ENCODE measurements at places on chromosomes 13 and 19.

DNA sequence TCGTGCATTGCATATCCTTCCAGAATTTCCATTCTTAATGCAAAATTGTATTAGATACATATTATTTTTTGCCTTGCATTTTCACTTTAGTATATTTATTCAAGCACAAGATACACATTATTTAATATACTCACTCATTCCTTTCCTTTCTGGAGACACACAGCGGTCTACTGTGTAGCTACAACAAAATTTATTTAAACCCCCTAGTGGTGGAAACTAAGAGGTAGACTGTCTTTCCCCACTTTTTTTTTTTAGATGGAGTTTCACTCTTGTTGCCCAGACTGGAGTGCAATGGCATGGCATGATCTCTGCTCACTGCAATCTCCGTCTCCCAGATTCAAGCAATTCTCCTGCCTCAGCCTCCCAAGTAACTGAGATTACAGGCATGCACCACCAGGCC, 2040.3 kb upstream of the PCDH20 start:
- DNase-seq = no peak

DNA sequence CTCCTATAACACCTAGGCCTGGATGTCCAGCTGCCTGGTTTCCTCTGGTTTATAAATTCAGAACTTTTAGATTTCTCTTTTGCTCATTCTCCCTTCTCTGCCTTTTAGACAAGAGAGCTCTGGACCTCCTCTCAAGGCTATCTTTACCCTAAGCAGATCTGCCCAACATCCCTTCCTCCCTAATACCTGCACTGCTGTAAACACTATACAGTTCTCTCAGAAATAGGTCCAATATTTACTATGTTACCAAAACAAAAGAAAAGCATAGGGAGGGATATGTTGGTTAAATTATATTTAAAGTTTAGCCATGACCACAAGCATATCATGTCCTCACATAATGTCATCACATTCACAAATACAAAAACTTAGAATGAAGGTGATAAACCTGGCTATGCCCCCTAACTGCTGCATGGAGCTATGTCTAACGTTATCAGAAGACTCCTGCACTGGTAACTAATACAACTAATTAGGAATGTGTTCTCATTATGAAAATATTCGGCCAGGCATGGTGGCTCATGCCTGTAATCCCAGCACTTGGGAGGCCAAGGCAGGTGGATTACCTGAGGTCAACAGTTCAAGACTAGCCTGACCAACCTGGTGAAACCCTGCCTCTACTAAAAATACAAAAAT, 18.0 kb downstream of the KPNA3 start:
- no peak for DNase-seq

DNA sequence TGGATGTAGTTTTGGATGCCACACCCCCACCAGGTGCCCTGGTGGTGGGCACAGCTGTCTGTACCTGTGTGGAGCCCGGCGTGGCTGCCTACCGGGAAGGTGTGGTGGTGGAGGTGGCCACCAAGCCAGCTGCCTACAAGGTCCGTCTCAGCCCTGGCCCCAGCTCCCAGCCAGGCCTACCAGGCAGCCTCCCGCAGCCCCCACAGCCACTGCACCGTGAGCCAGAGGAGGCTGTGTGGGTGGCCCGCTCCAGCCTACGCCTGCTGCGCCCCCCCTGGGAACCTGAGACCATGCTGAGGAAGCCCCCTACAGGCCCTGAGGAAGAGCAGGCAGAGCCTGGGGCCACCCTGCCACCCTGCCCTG, 3.5 kb downstream of the CIC start:
- DNase-seq = no peak

DNA sequence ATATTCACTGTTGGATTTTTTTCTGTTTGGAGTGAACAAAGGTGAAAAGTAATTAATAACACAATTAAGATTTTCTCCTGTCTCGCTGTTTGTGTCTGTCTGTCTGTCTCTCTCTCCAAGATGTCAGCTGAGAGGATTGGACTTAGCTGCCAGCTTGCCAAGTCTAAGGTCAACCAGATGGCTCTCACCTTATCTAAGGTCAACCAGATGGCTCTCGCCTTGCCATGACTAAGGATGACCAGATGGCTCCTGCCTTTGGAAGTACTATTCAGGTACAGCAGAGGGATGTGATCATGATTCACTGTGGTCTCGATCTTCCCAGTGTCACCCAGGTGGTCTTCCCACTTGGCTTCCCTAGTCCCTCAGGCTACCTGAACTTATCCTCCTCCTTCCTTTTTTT, 1436.4 kb downstream of the UQCRFS1 start:
- DNase-seq = no peak

GRCh38 chr19:17385878-17386611, 8.0 kb downstream of the CCDC194 start:
- DNase-seq = no peak

GRCh38 chr13:96741779-96742178, 252.5 kb downstream of the OXGR1 start:
- no peak for DNase-seq

DNA sequence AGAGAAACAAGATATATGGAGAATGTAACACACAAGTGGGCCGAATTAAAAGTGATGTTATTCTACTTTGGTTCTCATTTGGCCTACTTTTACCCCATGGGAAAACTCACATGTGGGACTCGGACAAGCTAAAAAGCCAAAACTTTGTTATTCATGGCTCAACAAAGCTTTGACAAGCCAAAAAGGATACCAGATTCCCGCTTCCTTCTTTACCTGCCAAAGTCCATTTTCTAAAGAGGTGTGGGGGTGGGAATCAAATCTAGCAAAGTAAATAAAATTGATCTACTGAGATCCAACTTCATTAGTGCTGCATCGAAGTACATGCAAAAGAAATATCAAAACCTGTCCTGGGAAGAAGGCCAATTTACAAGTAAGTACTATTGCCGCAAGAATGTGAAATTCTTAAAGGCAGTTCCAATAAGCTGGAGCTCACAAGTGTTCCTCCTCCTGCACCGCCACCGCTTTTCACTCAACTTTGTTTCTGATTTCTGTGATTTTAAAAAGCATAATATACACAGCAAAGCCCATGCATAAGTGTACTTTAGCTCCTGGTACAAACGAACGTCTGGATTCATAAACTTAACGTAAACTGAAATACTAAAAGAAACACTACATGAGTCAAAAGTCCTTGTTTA, 1.1 kb downstream of the LNX2 start:
- no peak for DNase-seq

DNA sequence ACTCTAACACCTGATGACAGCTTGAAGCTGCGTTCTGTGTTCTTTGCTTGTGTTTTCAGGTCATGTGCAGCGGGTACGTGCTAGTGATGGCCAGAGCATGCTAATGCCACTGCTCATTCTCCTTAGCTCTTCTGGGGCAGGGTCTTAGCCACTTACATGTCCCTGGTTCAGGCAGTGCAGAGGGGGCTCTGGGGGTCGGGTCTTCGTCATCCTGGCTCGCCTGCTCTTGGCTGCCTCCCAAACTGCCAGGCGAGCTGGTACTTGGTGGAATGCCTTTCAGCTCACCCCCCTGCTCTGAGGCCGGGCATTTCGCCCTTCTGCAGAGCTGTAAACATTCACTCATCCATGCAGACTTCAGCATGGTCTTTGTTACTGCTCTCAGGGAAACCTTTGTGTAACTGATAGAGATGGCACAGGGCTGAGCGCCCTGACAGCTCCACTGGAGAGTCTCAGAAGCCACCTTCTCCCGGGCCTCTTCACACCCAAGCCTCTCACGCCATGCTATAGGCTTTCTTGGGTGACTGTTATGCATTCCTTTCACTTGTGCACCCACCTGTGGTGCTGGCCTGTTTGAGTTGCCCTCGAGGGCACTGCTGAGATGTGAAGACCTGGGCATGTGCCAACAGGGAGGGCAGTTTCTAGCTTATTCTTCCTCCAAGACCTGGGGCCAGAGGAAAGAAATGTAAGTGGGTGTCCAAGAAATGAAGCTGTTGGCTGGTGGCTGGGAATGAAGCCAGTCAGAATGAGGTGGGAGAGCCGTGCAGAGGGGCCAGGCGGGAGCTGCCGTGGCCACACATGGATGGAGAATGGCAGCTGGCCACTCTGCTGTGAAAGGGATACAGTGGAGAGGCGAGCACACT, 24.4 kb downstream of the FAM124A start:
- DNase-seq = no peak

Data from gastrocnemius medialis (tissue), 4 donors.